ENCODE measurements at places on chromosomes 7 and 10.

DNA sequence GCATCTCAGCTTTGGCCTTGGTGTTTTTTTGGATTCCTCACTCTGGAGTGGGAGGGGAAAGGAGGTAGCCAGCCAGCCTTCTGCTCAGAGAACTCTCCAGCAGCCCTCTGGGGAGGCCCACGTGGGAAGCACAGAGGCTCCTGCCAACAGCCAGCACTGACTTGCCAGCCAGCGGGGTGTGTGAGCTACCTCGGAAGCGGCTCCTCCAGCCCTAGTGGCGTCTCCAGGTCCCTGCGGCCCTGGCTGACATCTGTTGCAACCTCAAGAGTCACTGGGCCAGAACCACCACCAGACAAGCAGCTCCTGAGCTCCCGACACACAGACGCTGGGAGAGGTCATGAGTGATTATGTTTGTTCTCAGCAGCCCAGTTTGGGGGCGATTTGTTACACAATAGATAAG is 180.2 kb upstream of the FZD8 start:
- no peak for DNase-seq

- DNase-seq, result peak; percentile 14
These were observed 9.4 kb downstream of the NUDT5 start for GRCh38 chr10:12186323-12186722.

DNA sequence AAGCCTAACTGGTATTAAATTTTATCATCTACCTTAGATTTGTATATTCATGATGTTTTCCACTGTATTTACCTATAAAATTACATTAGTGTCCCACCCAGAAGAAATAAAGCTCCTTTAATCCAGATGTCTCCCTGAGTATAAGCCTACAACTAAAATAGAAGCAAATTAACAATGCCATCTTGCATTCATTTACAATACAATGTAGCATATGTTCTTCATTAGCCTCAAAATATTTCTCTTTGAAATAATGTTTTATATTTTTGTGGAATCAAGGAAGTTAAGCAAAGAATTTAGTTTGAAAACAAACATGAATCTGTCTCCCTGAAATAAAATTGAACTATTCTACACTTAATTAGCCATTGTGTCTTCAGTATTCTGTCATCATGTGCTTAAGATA is 112.3 kb downstream of the CACNA2D1 start:
- DNase-seq, result no peak

DNA sequence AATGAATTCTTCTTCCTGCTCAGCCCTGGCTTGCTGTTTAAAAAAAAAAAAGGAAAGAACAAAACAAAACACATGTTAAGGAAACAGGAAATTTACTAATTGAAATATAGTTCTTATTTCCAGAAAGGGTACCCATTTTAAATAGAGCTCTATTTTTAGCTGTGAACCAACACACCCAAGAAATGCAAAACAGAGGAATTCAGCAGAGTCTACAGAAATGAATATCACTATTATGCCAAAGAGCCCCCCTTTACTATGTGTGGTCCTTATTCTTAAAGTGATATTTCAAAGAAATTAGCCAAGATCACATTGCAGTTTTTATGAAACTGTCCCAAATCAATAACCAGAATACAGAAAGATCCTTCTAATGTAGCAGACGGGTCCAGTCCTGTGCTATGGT is 53.7 kb downstream of the CCDC6 start:
- DNase-seq, result no peak

DNA sequence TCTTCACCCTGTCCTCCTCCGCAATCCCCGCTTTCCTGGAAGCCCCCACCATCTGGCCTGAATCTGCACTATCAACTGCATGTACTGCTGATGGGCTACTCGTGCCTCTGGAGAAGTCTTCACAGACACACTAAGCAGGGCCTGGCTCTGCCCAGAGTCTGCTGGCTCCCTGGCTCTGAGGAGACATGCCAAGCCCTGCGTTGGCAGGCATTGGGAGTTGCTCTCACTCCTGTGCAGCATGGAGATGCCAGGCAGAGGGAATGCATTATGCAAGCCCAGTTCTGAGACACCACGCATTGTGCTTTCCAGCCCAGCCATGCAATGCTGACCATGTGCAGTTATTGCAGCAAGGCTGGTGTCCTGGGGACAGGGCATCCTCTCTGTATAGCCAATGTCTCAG is 314.6 kb downstream of the CXCL12 start:
- no peak for DNase-seq

DNA sequence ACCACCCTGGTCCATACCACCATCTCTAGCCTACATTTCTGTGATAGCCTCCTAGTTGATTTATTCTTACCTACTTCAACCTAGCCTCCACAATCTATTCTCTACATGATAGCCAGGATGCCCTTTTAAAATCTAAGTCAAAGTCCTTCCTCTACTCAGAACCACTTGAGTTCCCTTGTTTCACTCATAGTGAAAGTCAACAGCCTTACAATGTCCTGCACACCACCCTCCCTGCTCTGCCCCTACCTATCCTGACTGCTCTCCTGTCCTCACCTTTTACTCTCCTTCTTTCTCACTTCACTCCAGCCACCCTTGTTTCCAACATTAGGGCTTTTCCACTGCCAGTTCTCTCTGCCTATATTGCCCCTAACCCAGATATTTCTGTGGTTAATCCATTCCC is 146.7 kb downstream of the GRM3 start:
- no peak for DNase-seq

DNA sequence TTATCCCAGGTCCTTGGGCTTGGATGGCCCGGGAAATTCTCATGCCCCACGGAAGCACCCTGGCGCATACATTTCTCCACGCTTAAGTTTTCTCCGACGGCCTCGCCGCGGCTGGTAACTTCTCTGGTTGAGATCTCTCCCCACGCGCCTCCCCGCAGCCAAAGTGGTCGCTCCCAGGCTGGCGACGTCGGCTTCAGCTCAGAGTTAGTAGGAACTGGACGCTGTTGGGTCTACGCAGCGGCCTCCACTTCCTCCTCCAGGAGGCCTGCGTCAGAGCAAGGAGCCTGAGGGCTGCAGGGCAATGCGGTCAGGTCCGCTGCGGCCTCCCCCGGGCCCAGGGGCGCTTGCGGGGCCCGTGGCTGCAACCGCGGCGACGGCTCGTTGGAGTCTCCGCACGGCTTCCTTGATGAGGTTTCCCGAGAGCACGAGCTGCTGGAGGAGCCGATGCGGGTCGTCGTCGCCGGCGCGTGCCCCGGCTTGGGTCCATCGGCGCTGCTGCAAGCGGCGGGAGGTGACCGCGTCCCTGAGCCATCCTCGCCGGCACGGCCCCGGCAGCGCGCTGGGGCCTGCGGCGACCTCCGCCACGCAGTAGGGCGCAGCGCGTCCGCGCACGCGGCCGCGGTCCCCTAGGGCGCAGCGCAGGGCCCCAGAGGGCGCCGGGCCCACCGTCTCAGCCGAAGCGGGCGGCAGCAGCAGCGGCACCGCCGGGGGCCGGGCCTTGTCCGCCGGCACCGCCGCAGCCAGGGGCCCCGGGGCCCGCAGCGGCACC is 744 bp downstream of the FRAT2 start:
- peak; percentile 36 for DNase-seq

DNA sequence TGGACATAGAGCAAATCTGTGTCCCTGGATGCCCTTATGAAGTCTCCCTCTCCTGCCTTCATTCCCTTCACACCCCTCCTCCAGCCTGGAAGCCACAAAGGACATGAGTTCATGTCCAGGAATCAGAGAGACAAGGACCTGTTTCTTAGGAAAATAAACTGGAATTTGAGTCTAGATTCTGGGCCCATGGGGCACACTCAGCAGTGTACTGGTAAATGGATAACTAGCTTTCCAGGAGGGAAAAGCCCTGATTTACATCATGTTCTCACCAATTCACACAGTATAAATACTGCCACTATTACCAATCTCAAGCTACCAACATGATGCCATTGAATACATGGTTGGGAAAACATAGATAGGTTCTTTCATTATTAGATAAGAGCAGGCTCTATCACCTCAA is 9.9 kb downstream of the FAM237B start:
- no peak for DNase-seq

DNA sequence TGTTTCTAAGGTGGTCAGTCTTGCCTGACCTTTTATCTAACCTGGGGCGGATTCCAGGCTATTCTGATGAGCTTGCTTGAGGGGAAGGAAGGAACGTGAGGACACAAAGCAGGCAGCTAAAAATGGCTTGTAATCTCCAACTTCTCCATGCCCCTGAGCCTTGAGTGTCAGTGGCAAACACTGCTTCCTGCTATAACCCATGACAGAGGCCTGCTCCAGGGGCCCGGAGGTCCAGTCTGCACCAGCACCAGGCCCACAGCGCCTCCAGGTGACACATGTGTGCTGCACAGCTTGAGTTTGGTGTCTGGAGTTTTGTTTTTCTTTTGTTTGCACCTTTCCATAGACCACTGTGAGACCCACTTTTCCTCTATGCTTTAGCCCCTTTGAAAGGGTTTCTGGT is 207.9 kb downstream of the PAXIP1 start:
- DNase-seq, result no peak

- no peak for DNase-seq
These were observed 1.6 kb downstream of the VPS26A start for GRCh38 chr10:69125554-69125953.

DNA sequence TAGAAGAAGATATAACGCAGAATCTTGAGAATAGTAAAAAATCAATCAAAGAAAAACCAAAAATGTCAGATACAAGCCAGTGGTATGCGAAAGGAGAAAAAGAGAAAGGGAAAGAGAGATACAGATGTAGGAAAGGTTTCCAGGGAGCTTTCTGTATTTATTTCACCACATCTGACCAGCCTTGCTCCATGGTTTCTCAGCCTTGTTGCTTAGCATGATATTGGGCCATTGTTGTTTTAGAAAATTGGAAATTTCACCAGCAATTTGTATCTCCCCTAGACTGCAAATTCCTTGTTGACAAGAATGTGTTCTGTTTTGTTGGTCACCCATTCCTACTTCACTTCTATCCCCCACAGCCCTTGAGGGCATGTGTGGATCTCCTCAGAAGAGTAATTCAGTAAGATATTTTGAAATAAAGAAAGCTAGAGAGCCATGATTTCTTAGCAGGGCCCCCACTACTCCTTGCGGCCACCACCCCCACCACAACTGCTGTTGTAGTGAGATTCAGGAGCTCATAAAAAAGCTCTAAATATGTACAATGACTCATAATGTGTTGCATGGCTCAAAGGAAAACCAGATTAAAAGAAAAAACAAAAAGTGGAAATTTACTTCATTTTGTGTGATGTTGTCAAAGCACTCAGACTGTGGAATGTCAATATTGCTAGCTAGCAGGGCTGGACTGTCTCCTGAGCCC is 138.7 kb downstream of the CHRM2 start:
- no peak for DNase-seq

DNA sequence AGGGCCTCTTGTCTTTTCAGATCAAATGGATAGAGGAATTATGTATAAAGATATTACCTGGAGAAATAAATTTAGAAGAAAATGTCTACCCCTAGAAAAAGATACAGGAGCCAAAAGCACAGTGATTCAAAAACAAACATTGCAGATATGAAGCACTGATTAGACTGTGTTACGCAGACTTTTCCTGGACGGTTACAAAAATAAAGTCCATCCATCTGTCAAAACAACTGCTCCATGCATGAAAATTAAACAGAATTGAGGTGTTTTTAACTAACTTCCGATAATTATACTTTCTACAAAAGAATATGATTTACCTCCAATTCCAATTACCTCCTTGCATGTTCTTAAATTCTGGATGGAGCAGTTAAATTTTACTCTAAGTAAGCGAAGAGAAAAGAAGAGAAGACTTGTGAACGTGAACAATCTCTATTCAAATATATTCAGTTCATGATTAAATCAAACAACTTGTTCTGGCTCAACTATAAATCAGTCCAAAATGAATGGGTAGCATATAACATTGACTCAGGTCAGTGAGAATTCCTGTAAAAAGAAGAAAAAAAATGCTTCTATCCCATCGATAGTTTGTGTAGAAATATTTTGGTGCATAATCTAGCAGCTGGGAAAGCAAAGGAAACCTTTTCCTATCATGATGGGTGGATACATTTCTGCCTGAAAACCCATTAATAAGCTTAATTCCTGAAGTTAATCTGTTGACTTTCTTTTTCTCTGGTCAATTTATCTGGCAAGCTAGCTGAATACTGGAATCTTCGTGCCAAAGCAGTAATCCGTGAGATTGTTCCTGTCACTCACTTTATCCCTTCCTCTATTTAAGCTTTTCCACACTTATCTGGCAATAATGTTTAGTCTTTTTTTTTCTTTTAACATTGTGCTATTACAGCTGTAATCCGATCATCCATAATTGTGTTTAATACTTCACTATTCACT is 80.4 kb downstream of the SEMA3A start:
- no peak for DNase-seq

DNA sequence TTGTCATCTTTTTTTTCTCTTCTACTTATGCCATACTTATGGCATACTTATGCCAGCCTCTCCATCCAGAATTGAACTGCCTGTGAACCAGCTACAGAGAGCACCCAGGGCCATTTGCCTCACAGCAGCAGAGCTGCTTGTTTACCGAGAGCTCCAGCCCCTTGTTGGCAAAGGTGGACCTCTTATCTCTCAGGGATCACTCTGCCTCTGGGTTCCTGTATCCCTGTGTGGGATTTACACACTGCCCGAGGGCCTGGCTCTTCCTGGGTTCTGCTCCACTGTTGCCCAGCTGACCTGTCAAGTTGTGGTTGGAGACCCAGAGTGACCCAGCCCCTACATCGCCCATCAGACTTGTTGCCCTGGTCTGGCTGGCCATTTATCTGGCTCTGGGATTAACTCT is 22.3 kb downstream of the MRPS33 start:
- no peak for DNase-seq

GRCh38 chr10:103254113-103254512 is 8.4 kb downstream of the RPEL1 start:
- DNase-seq, result no peak

GRCh38 chr10:124338276-124338925 is 80.3 kb downstream of the OAT start:
- no peak for DNase-seq

DNA sequence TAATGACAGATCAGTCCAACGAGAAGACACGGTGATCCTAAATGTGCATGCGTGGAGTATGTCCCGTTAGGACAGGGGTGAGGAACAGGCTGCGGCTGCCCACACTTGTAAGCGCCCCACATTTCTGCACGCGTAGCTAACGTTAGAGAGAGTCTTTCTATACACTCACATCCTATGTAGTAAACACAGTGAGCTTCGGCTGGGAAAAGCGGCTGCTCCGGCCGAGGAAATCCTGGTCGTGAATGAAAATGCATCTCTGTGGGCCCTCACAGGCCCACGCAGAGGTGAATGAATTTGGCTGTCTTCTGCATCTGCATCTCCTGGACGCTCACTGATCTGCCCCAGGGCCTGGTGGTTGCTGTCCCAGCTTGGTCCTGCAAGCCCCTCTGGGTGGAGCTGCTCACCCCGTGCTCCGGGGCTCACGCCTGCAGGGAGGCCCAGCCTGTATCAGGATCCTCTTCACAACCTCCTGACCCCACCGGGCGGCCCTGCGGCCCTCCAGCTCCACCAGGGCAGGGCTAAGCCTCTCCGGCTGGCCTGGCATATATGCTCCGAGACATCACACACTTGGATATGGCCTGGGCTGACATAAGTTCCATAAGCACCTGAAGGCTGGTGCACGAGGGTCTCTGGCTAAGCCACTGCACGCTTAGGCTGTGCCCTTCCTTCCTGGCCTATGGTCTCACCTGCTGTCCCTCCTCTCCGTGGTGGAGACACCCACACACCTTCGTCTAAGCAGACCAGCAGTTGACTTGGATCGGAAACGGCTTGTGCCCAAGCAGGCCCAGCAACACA is 117.9 kb upstream of the DIP2C start:
- no peak for DNase-seq

Data from stimulated activated CD4-positive, alpha-beta T cell treated with anti-CD3 and anti-CD28 coated beads, Interleukin-4, amount 100 ng/mL, for 1 hour (primary cell).